ENCODE measurements at places on chromosomes 11 and 22.
A peak's percentile ranks its signal among the peaks of the same experiment; 100 is the strongest.

GRCh38 chr11:61080526-61080925, 21.8 kb upstream of the CD5 start:
- no peak for DNase-seq

- no peak for DNase-seq
Measured at GRCh38 chr22:47850644-47851151, 1088.2 kb downstream of the TBC1D22A start.

DNA sequence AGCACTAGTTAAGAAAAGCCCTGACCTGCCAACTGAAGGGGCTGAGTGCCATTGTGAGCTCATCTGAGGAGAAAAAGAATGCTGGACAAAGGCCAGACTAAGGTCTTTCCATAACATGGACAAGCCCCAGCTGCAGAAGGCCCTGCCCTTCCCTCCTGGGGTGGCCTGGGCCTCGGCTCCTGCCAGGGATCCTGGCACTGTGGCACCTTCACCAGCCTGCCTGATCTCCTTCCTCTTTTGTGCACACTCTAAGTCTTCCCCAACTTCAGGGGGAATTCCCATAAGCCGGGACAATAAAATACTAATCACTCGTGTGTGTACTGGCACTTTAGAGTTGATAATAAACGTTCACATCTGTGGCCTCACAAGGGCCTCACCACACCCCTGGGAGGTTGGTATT, 9.9 kb downstream of the TMPRSS13 start:
- no peak for DNase-seq

DNA sequence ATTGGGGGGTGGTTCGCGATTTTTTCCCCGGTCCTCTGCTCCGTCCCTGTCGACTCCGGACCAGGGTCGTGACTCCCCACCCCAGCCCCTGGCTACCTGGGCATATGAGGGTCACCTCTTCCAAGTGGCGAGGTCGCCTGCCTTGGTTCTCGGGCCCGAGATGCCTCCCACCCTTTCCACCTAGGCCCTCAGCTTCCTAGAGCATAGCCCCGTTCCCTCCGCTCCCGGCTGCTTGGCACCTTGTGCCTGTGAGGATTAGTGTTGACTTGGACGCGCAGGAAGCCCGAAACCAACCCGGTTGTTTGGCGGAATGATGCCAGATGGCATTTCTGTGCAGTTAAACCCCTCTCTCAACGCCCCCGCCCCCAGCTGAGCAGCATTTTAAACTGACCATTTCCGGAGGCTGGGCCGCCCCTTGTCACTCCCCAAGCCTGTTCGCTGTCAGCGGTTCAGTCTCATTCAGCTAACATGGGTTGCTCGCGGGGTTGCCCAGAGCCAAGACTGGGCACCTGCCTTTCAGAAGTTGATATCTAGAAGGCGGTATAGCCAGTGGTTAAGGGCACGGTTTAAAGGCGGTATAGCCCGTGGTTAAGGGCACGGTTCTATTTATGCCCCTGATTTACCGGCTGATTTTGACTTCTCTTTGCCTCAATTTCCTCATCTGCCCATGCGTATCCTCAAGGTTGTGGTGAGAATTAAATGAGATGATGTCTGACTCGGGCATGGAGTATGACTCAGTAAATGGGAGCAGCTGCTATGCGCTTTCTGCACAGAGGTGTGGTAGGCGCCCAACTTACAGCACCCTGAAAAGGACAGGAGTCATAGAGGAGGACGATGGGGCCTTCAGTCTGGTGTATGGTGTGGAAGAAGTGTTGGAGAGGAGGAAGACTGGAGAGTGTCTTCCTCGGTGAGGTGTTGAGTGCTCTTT, 639 bp downstream of the INCENP start:
- DNase-seq: peak; percentile 77

DNA sequence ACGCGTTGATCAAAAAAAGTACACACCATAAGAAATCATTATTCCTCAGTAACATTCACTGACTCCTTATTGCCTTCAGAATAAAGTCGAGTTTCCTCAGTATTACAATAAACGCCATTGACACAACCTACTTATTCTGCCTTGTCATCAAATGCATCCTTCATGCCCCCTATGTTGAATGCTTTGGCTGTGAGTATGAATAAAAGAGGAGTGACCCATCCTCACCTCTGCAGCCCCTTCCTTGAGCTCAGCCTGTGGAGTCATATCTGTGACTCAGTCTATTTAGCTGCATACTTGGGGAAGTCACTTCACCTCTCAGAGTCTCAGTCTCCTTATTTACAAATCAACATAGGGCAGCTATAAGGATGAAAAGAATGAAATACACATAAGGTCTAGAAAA, 65.1 kb downstream of the USP35 start:
- DNase-seq: peak; percentile 52

DNA sequence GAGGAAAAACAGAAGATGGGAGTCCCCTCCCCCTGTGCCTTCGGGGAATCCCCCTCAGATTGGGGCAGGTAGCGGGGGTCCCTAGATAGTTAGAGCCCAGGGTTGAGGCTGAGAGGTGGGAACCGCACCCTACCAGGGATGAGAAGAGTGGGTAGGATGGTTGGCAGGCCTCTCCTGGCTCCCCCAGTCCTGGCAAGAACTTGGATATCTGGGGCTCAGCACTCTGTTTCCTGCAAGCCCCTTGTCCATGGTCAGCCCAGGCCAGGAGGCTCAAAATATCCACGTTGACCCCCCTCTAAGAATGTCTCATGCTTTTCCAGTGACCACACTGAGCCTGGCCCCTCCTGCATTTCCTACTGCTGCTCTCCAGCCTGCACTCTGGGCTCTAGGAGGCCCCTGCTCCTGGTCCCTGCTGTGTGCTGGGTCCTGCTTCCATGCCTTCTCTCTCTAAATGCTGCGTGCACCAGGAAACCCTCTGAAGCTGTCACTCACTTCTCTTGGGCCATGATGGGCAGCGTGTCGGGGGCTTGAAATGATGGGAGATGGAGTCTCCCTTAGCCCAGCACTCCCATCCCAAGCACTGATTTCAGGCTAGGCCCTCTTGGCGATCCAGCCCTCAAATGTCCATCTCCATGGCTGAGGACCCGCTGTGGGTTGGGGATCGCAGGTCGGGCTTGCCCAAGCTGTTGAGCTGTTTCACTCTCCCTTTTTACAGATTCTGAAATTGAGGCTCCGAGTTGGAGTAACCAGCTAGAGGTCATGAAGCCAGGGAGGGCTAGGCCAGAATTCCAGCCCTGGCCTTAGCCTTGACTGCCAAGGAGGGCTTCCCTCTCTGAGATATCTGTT, 2.0 kb downstream of the MAP3K11 start:
- peak; percentile 33 for DNase-seq

DNA sequence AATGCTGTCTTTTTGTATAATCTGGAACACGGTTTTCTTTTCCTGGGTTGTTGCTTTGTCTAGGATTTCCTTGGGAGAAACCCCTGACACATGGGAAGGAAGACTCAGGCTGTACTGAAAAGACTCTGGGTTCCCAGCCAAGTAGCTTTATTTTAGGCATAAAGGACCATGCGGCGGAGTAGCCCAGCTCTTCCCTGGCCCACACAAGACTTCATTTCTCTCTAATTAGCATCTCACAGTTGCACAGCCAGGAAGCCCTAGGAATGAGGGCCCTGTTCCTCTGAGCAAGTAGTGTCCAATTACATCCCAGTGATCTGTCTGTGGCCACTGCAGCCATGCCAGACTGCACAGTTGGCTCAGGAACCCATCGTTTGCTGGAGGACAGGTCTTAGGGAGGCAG, 319.5 kb downstream of the TENM4 start:
- no peak for DNase-seq

DNA sequence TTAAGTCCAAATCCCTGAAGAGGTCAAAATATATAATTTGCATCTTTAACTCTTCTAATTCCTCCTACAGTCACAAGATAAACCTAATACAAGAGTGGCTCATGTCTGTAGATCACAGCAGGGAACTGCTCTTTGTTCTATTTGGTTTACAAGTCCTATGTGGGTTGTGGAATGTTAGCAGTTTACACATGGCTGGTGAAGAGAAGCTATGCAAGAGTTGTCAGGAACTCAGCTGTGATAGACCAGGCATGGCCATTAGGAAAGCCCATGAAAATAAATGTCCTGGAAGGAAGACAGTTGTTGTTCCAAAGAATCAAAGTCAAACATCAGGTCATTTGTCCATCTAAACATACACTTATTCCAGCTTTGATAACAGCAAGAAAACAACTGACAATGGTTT, 312.4 kb upstream of the PITPNB start:
- peak; percentile 52 for DNase-seq

DNA sequence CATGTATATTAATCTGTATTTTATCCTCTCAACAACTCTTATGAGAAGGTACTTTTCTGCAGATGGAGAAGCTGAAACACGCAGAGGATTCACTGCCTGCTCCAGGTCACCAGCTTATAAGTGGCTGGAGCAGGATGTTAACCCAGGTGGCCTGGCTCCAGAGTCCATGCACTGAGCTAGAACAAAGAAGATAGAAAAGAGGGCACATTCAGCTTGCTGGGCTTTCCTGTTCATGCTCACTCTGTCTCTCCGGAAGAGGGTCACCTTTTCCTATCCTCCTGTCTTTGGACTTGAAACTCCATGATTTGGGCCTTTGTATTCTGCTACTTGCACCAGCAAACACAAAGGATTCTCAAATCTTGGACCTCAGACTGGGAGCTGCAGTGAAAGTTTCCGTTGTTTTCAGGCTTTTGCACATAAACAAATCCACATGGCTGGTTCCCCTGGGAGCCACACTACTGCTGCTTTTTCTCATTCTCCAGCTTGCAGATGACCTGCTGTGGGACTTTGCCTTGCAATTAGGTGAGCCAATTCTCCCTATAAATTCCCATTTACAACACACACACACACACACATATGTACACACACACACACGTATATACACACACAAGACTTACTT, 117.3 kb upstream of the GRK3 start:
- no peak for DNase-seq

- no peak for DNase-seq
Measured at GRCh38 chr11:133898031-133898769, 52.9 kb upstream of the SPATA19 start.

DNA sequence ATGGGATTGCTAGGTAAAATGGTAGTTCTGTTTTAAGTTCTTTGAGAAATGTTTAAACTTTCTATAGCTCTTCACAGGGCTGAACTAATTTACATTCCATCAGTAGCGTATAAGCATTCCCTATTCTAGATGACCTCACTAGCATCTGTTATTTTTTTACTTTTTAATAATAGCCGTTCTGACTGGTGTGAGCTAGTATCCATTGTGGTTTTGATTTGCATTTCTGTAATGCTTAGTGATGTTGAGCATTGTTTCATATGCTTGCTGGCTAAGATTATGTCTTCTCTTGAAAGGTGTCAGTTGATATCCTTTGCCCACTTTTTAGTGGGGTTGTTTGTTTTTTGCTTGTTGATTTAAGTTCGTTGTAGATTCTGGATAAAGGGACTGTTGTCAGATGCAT, 35.9 kb downstream of the MMP27 start:
- DNase-seq: peak; percentile 24

DNA sequence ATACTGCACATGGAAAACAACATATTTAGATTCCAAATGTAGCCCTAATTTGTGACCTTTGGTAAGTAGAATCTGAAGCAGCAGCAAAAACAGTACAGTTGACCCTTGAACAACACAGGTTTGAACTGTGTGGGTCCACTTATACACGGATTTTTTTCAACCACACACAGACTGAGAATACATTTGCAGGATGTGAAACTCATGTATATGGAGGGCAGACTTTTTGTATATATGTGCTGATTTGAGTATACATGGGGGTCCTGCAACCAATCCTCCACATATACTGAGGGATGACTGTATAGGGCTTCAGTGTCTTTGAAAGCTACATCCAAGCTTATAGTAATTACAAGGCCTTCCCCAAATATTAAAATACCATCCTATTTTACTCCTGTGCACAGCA, 120.5 kb downstream of the MPPED2 start:
- no peak for DNase-seq

DNA sequence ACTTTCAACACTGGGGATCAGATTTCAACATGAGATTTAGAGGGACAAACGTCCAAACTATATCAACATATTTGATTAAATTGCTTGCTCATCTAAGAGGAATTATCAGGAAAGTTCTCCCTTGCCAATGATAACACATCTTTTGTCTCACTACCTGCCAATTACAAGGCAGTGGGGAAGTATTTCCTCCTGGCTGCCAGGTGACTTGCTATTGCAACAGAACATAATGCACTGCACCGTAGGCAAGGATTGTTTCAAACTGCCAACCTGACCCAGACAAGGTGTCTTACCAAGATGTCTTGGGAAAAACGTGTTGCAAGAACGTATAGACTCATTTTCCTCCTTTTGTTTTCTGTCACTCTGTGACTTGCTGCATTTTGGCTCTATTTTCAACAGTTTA, 711.6 kb downstream of the METTL15 start:
- no peak for DNase-seq

DNA sequence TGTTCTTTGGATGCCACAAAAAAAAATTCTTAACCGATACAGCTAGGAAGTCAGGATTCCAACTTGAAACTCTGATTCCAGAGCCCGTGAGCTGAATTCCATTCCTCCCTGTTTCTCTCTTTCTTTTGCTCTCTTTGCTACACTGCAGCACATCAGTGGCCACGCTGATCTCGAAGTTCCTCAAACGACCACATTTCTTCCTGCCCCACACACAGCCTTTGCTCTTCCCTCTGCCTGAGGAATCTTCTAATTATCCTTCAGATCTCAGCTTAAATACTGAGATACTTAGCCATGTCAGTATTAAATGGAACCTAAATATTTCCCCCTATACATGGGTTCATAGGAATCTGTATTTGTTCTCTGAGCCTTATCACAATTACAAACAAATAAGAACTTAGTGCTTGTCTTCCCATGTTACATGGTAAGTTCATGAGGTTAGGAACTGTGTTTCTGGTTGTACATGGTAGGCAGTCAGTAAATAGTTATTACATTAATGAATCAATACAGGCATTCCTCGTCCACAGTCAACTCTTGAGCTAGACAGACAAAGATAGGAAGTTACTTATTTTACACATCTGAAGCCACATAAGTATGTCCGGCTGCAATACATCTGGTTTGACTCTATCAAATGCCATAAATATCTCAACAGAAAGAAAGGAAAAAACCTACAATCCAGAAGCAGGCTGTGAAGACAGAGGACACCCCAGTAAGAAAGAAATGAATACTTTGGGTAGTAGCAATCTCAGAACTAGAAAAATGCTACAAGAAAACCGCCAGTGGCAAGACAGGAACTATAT, 86.6 kb downstream of the MAML2 start:
- DNase-seq: no peak

- DNase-seq: peak; percentile 98
Measured at GRCh38 chr22:37563153-37564081, 3.1 kb downstream of the CDC42EP1 start.

All from GM23248 (cell line).